ENCODE measurements at places on chromosomes 12 and 14.
A peak's percentile ranks its signal among the peaks of the same experiment; 100 is the strongest.

DNA sequence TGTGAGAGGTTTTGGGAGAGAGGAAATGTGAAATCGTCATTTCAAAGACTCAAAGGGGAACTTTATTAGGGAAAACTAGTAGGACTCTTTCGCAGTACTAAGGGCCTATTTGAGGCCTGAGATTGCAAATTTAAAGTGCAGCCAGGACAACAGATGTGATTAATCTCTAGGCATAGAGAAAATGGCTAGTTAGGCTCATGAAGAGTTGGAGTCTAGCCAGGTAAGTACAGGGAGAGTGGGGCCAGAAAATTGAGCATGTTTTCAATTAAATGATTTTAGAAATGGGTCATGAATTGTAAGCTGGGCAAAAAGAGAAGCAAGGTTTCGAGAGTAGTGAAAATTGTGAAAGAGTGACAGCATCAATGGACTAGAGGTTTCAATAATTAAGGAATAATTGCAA is 91.9 kb upstream of the LMNTD1 start:
- DNase-seq: no peak

DNA sequence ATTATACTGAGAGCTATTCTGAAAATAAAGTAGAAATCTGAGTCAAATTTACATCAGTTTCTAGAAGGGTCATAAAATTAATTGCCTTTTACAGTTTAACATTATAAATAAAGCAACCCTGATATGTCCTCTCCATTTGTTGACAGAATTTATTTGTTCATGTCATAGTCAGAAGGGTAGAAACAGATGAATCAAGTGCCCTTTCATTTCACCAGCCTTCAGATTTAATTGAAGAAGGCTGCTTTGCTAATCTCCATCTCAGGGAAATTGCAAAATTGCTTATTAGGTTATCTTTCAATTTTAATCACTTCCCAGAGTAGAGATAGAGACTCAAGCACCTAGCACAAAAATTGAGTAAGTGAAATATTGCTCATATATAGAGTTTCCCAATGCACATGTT is 76.8 kb downstream of the ATXN7L3B start:
- no peak for DNase-seq

GRCh38 chr14:36451310-36452065 is 68.5 kb downstream of the NKX2-1 start:
- DNase-seq: no peak

DNA sequence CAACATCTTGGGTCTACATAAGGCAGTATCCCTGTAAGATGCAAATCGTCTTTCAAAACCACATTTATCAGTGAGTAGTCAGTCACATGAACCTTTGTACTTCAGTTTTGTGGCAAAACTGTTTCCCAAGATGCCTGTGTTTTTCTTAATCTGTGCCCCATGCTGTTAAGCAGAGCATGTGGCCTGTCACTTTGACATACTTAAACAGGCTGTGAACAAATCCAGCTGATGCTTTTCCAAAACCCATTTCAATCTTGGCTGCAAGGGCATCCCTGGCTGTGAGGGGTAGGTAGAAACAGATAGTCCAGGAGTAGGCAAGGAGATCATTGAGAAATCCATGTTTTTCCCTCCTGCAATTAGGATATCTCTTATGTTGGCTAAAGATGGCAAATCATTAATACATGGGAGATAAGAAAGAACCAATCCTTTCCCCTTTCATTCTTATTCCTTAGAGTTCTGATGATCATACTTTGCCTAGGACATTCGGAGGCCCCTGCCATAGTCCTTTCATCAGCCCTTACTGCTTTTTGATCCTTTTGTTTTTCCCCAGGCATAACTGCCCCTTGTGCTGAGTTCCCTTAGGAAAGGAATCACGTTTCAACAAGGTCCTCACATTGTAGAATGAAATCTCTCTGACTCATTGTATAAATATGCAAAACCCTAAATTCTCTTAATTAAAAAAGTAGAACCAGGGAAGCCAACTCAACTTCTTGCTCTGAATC is 121.1 kb upstream of the EEA1 start:
- DNase-seq: no peak

- no peak for DNase-seq
Measured at GRCh38 chr14:22668863-22669262, 24.7 kb upstream of the OR6J1 start.

GRCh38 chr12:93970900-93971688 is 177.3 kb upstream of the PLXNC1 start:
- DNase-seq: no peak

GRCh38 chr14:90255871-90256270 is 482 bp upstream of the PSMC1 start:
- DNase-seq: no peak

DNA sequence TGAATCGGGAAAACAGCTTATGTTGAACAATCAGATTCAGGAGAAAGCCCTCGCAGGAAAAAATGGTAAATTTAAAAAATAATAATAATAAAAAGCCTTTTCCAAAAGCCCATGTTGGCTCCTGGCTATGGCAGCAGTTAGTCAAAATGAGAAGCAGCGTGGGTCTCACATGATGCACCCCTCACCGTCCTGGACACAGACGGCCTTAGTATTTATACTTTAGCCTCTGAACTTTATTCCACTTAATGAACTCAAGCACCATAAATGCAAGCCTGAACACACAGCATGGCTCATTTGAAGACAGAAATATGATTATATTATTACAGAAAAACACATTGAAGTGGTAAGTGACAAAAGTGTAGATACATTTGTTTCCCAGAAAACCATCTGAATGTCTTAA is 160.9 kb downstream of the RIMBP2 start:
- no peak for DNase-seq

GRCh38 chr12:115979351-115979750 is 298.1 kb downstream of the MED13L start:
- DNase-seq: no peak

GRCh38 chr12:83462419-83462818 is 775.7 kb downstream of the TMTC2 start:
- no peak for DNase-seq

- no peak for DNase-seq
Measured at GRCh38 chr12:124452576-124453331, 114.7 kb downstream of the NCOR2 start.

DNA sequence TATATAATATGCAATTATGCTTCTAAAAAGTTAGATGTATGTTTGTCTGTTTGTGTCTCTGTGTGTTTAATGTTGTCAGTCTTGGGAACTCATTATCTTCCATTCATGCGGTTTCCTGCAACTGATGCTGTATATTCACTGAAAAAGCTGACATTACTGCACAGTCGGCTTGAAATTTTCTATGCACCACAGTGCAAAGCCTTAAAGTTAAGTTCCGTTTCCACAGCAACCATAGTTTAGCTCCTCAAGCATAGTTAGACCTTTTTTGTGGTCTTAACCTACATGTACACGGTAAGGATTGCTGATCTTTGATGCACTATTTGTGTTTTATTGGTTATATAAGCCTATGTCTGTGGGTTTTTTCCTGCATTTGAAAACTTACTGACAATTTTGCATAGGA is 309.4 kb downstream of the KCNC2 start:
- DNase-seq: no peak

- no peak for DNase-seq
Measured at GRCh38 chr12:79555028-79555925, 135.5 kb downstream of the PAWR start.

GRCh38 chr12:106976668-106977067 is 10.3 kb downstream of the MTERF2 start:
- DNase-seq: no peak

DNA sequence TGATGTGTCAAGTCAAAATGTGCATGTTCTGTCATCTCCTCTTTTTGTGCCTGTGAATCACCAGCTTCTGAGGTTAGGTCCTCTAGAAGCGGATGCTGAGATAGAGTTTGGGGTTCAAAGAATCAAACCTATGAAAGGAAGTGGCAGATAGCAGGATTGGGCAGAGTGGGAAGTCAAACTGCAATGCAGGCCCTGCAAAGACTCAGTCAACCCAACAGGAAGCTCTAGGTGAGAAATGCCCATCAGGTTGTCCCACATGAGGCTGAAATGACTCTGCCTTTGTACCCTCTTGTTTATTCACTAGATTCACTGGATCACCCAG is 4.5 kb upstream of the MIA2 start:
- DNase-seq: no peak

DNA sequence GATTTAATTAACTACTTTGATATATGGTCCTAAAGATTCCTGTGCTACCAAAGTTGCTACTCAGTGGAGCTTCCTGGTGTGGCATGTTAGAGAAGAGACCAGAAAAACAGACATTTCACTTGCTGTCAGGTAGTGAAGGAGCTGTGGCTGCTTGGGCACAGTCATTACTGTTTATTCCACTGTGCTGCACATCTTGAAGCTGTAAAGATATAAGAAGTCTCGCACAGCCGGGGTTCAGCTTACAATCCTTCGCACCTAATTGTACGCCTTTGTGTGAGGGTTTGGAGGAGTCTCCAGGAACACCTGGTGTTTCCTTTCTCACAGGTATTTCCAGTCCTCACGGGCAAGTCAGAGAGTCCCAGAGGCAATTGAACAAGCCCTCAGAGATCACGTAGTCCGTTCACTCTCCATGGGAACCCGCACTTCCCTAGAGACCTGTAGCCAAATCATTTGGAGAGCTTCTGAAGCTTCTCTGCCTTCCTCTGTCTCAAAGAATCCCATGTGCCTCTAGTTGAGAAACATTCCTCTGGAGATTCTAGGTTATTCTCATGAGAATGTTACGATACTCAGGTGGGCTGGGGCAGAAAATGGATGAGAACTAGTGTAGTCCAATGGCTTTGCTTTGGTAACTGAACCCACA is 4.1 kb downstream of the EVL start:
- no peak for DNase-seq

- no peak for DNase-seq
Measured at GRCh38 chr12:109881752-109882151, 1.4 kb upstream of the GLTP start.

DNA sequence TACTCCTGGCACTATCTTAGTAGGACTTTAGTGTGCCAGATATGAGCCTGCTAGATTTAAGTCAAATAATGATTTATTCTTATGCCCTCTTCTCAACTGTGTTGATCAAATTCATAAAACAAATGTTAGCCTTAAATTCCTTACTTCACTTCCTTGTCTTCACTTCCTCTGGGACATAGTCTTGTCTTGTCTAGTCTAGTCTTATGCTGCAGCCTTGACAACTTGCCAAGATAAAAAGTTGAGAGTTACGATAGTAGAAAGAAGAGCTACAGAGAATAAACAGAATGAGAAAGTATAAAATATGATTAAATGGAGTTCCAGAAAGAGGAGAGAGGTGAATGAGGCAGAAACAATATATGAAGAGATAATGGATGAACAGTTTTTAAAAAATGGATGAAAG is 378.1 kb downstream of the DAD1 start:
- no peak for DNase-seq

- DNase-seq: no peak
Measured at GRCh38 chr14:90558041-90558982, 161.5 kb downstream of the CALM1 start.

DNA sequence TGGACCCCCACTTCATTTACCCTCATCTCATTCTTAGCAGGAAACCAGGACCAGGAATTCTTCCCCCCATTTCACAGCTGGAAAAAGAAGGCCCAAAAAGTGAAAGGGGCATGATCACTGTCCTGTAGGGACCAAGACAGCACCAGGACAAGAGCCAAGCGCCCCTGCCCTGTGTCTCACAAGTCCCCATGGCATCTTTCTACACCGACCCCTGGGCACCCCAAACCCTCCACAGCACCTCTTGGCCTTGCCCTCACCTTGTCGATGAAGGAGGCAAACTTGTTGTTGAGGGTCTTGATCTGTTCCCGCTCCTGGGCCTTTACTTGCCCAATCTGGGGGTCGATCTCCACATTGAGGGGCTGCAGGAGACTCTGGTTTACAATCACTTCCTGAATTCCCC is 710 bp downstream of the KRT76 start:
- no peak for DNase-seq

DNA sequence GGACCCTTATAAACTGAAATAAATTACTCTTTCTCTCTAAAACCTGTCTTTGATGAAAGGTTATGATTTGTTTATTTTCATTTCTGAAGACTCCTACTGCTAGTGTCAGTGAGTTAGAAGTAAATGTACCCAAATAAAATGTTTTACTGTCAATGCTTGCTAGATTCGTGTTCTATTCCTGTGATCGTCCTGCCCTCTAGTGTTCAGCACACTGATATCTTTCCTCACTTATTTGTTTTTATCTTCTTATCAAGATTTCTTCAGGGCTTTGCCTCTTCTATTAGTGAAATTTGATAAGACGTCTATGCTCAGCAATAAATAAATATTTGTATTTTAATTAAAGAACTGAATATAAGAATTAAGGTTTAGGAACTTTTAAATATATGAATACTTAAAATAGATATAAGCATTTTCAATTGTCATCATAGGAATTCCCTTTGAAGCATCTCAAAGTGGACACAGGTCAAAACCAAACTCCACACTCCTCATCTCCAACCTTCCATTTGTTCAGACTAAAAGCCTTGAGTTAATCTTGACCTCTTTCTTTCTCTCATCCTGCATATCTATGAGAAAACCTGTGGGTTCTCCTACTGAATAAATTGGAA is 75.8 kb downstream of the C12orf50 start:
- no peak for DNase-seq

- no peak for DNase-seq
Measured at GRCh38 chr12:27541031-27541719, 17.2 kb downstream of the PPFIBP1 start.

DNA sequence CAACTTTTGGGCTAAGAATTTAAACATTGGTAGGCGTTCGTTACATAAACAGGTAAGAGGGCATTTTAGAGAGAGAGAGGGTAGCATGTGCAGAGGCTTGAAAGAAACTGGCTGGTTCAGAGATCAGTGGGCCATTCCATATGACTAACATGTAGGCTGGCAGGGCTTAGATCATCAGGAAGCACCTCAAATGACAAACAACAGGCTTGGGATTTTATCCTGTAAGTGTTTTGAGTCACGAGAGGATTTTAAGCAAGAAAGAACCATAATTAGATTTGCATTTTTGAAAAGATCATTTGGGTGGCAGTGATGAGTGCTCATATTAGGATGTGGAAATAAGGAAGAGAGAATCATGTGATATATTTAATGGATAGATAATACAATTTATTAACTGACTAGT is 8.7 kb upstream of the PLEKHA5 start:
- DNase-seq: no peak

DNA sequence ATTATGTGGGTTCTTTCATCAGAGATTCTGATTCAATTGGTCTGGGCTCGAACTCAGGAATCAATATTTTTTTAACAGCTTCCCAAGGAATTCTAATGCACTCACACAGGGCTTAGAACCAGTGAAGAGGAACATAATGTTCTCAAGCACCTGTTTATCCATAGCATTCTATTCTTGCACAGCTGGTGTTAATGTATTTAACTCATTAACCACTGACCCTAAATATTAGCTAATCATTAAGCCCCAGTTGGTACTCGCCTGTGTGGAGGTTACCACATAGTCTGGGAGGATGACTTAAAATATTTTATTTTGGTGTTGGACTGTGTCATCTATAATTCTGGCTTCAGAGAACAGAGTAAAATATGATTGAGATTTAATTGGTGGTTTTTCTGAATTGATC is 45.3 kb downstream of the LRP6 start:
- no peak for DNase-seq

- peak; percentile 92 for DNase-seq
Measured at GRCh38 chr12:103929784-103930033, 501 bp upstream of the HSP90B1 start.

Data from occipital lobe (tissue), 3 donors.